Ecto neural progenitor cell (in vitro differentiated cells): ENCODE measurements at places on chromosomes 1 and 21.

GRCh38 chr1:231286603-231287002 is 45.6 kb downstream of the GNPAT start:
- no peak for DNase-seq

- DNase-seq: no peak
These were observed 20.6 kb upstream of the RSPO1 start for GRCh38 chr1:37655274-37655673.

GRCh38 chr1:229203991-229204632 is 66.8 kb upstream of the RAB4A start:
- no peak for DNase-seq

- peak; percentile 78 for DNase-seq
These were observed 20.6 kb downstream of the PYHIN1 start for GRCh38 chr1:158951956-158952355.

- no peak for DNase-seq
These were observed 40.6 kb downstream of the HNRNPR start for GRCh38 chr1:23303524-23303923.

GRCh38 chr1:156493742-156494141 is 6.8 kb downstream of the MEF2D start:
- no peak for DNase-seq

GRCh38 chr1:243705585-243705984 is 144.5 kb downstream of the AKT3 start:
- DNase-seq: no peak

DNA sequence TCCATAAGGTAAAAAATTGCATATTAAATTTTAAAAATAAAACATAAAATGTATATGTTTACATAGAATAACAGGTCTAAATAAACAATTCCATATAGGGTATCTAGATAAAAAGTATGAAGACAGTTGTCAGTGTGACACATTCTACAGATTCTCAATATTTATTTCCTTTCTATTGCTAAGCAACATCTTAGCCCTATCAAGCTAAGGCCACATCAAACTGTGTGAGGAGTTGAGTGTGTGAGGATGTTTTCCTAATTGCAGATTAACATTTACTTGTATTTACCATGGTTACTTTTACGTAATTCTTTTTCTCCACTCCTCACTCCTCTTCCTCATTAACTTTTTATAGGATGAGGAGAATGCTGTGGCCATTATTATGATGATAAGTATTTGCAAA is 41.9 kb upstream of the MCOLN3 start:
- DNase-seq: no peak

DNA sequence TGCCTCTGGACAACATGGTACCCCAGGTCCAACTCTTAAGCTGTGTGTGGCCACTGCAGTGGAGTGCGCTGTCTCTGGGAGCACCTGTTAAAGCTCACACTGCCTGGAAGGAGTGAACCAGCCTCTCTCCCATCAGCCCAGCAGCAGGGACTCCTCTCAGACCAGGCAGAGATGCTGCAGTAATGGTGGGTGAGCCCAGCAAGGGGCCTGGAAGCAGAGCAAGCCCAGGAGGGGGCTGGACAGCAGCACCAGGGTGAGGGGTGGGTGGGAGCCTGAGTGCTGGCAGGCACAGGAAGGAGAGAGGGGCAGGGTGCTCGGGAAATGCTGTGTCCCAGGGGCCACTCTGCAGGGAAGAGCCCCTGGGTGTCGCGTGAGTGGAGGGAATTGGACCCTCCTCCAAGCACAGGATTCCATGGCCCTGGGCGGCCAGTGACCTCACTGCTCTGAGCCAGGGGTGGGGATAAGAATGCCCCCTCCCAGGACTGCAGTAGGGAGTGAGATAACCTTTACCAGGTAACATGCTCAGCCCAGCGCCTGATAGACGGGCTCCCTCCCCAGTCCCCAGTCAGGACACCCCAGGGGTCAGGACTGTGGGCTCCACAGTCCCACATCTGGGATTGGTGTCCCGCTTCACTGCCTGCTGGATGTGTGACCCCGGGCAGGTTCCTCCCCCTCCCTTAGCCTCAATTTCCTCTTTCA is 313.1 kb downstream of the MATN1 start:
- peak; percentile 29 for DNase-seq

GRCh38 chr1:30525631-30525970 is 197.8 kb downstream of the MATN1 start:
- no peak for DNase-seq

GRCh38 chr21:22609802-22610201 is 1611.6 kb downstream of the NCAM2 start:
- DNase-seq: no peak

DNA sequence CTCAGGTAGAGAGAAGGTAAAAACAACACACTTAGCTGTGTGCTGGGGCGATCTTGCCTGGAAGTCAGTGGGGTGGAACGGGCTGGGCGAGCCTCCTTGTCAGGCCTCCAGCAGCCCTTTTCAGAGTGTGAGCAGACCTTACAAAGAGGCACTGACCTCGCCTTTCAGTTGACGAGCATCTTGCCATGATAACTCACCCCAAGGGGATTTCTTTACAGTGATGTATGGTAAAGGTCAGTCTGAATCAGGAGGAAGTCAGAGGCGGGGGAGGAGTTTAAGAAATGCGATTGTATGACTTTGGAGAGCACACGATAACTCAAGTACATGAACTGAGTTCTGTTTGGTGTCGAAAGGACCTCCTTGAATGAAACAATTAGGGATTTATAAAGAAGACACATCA is 326.5 kb upstream of the PROX1 start:
- no peak for DNase-seq

DNA sequence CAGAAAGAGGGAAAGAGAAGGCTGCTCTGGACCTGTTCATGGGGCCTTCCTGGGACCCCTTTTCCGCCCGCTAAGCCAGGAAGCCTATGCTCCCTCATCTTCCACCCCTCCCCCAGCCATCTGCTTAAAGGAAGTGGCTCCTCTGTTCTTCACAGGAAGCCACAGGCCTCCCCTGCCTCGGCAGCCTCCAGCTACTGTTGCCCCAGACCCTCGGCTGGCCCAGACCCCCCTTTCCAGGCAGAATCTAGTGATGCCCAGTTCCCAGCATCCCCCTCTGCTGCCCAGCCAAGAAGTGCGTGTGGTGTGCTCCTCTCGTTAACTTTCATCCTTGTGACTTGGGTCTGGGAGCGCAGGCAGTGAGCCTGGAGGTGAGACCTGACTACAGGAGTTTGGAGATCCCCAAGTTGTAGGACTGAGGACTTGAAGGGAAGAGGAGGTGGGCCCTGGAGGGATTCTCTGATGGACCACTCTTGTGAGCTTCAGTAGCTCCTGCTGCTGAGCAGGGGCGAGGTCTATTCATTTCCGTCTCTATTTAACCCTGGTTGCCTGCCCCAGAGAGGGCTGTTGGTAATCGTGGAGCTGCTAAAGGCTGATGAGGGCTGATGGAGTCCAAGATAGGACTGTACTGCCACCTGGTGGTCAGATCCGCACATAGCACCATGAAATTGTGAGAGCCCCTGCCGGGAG is 9.1 kb downstream of the IFI6 start:
- DNase-seq: peak; percentile 92

DNA sequence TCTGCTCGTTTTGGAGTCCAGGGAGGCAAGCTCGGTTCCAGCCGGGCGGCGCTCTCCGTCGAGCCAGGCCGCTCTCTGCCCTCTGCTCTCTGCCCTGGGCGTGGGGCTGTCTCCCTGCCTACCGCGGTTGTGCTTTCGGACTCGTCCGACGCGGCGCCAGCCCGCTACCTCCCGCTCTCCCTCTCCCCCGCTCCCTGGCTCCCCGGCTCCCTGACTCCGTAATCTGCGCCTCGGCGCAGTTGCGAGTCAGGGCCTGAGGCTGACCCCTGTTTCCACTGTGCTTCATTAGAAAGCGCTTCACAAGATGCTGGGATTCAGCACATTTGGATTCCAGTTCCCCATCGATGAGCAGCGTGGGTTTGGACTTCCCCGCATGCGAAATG is 2.2 kb downstream of the SOX13 start:
- peak; percentile 73 for DNase-seq

GRCh38 chr1:51648180-51649109 is 31.6 kb downstream of the OSBPL9 start:
- peak; percentile 52 for DNase-seq

DNA sequence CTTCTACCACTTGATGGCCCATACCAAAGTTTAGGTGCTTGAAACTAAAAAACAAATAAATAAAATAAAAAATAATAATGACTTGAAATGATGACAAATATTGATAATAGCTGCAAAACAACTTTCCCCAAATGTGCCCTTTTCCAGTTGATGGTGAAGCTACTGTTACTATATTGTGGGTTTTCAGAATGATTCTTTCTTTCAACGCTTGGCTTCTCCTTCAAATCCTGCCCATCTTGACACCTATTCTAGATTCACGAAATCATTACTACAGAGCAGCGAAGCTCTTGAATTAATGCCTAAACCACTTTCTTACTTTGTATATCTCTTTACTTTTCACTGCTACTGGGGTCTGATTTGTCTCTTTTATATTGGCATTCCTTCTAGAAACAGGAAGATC is 9.2 kb upstream of the C1orf141 start:
- no peak for DNase-seq

DNA sequence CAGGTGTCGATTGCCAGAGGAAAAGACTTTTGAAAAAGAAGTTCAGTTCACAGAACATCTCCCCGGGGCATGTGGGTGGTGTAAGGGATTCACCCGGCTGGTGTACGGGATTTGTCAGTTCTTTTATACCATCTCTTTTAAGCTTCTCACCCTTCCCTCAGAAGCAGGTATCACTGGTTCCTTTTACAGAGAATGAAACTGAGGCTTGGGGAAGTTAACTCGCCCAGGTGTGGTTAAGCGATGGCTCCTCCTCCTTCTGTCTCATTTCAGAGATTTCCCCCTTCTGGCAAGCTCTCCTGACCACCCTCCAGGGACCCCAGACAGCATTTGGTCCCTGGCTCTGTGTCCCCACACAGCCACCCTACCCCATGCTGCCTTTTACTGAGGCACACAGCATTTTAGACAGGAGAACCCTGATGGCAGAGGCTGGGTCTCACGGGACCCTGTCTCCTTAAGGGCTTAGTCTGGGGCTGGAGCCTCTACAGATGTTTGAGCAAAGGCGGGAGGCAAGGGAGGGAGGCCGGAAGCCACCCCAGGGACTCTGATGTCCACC is 2.8 kb upstream of the ECE1 start:
- no peak for DNase-seq

GRCh38 chr1:227316456-227316855 is 1.8 kb downstream of the CDC42BPA start:
- no peak for DNase-seq

- no peak for DNase-seq
These were observed 7.1 kb upstream of the CD34 start for GRCh38 chr1:207918011-207918410.

GRCh38 chr21:45161038-45161945 is 86.9 kb downstream of the ADARB1 start:
- no peak for DNase-seq

DNA sequence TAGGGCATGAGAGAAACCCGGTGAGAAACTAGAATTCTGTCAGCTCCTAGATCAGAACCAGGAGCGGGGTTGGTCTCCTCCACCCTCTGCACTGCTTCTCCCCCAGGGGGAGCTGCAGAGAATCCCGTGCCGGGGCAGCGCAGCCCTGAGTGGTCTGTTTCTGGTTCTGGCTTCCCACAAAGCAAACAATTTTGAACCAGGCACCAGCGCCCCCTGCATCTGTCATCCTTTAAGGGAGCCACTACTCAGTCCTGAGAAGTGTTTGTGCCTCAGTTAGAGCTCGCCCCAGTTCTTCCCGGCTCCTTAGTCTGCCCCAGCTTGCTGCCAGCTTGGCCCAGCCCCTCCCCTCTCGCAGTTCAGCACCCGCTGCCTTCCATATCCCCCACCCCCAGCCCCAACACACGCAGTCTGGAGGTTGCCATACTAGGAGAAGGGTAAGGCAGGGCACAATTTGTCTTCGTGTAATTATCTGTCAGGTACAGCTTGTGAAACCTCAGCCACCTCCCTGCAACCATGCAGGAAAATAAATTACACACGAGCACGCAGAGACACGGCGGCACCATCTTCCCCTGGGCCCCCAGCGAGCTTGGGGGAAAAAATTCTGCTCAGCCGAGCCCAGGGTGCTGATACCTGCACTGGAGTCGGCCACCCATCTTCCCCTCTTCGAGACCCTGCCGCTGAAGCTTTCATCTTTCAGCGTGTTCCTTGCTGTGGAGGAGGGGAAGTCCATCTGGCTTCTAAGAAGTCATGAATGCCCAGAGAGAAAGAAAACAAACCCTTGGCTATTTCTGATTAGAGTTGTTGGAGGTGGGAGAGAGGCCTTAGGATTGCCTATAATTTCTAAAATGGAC is 62.6 kb upstream of the CD1D start:
- peak; percentile 81 for DNase-seq

GRCh38 chr1:32180186-32181060 is 948 bp downstream of the TXLNA start:
- DNase-seq: peak; percentile 70

- DNase-seq: no peak
These were observed 7.5 kb downstream of the TNFSF18 start for GRCh38 chr1:173043253-173043652.

DNA sequence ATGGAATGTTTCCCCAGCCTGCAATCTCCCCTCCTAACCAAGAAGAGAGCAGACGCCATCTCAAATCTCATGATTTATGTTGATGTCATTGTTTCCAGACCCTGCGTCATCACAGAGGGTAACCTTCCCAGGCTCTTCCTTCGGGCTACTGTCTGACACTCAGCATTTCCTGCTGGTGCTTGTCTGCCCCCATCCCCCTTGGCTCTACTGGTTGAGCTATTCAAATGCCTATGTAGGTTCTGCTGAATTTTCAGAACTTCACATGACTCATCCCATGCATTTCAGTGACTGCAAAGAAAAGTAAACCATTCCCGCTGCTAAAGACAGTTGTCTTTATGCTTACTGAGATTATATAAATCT is 24.8 kb upstream of the ITPKB start:
- DNase-seq: no peak

DNA sequence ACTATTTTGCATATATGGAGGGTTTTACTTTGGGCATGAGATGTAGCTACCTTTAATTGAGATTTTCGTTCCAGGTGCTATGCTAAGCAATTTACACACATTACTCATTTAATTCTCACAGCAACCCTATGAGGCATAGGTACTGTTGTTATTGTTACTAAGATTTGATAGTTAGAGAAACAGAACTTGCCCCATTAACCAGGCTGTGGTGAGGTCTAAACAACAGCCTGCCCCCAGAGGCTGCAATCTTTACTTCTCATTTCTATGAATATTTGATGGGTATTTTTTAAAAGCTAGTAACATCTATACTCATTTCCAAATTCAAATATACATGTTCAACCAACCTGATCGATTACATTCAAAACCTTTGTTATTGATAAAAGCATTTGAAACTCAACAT is 155.6 kb downstream of the GALNT2 start:
- DNase-seq: no peak
